ENCODE measurements at places on chromosomes 3 and 15.

DNA sequence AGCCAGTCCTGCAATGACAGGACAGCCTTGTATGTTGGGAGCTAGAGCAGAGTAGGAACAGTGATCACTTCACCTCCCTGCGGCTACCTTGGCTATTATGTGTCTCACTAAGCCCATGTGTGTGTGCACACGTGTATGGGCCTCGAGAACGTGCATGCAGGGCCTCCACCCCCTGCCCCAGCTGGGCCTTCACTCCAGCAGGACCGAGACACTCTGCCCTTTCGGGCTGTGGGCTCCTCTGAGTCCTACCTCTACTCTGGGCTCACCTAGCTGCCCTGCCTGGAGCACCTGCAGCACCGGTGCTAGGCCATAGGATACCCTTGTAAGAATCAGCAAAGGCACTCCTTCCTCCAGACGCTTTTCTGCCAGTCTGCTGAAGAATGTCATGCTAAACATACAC is 77.5 kb downstream of the LINGO1 start:
- DNase-seq: no peak

DNA sequence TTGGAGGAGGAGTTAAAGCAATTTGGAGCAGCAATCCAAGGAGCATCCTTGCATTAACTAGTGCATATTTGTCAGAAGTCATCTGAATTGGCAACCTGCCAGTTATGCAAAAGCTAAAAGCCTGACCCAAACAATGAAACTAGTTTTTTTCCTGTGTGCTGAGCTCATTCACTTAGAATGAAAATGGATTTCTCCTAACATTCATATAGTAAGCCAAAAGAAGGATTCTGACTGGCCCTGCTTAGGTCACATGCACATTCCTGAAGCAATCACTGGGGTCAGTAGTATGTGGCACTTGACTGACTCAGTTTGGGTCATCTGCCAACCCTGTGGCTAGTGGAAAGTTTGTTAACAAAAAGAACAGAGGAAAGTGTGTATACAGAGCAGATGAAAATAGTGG is 30.5 kb downstream of the OXSM start:
- DNase-seq: peak; percentile 98

- DNase-seq: peak; percentile 26
These were observed 342.8 kb downstream of the TUSC7 start for GRCh38 chr3:117052395-117052794.

DNA sequence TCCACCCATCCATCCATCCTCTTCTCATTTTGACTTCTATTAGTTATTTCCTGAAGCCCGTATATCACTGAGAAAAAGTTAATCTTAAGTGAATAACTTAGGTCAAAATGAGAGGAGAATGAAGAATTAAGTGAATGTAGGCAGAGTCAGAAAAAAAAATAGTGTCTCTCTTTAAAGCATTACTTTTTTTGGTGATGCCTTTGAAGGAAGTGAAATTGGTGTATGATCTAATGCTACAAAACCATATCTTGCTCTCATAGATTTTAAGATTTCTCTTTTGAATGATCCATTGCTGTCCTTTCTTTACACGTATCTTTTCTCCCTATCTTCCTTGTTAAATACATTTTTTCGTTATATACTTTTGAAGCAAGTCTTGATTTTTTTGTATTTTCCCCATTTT is 23.4 kb downstream of the FNDC3B start:
- DNase-seq: no peak

- peak; percentile 96 for DNase-seq
These were observed 645.8 kb upstream of the NR2F2 start for GRCh38 chr15:95684693-95685115.

DNA sequence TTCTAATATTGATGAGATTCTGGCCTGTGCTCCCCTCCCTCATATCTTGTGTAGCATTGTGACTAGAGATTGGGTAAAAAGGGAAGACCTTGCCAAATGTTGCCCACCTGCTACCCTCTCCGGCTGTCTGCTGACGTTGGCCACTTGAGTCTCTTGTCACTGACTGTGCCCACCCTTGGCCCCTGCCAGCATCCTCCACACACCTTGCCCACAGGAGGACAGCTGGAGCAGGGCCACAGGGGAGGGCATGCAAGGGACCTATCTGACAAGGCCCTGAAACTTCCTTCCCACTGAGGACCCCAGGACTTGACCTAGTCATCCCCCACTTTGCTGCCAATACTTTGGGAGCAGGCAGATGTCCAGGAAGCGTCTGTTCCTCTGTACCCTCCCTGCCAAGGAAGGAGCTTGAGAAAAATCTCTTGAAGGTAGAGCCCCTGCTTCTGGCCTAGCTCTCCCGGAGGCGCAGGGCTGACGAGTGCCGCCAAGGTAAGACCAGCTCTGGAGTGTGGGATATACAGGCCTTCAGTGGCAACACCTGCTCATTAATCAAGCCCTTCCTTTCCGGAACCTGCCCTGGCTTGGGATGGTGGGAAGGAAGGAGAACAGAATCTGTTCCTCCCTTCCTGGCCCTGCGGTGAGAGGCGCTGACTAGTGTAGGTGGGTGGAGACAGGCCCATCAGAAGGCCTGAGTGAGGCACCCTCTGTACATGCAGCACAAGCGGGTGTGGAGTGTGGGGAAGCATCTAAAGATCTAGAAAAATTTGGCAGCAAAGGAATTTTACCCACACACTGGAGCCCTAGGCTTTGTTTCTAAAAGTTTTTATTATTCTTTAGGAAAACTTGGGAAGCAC is 4.9 kb upstream of the PAK6 start:
- no peak for DNase-seq

- no peak for DNase-seq
These were observed 59.9 kb downstream of the SUCNR1 start for GRCh38 chr3:151933234-151933853.

DNA sequence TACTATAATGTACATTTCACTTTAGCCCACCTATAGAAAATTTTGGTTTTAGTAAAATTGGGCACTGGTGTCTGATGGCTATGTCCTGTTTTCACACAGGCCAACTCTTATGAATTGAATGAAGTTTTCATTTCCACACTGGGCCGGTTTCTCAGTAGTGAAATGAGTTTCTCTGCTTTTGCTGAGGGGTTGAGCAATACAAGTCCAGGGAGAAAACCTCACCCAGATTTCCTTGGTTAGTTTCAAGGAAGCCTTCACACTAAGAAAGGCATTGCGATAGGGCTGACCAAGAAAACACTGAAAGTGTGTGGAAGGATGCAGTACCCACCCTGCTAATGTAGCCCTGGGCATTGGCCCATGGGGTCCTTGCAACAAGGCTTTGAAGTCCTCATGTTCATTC is 331.5 kb upstream of the CFAP20DC start:
- DNase-seq: no peak

DNA sequence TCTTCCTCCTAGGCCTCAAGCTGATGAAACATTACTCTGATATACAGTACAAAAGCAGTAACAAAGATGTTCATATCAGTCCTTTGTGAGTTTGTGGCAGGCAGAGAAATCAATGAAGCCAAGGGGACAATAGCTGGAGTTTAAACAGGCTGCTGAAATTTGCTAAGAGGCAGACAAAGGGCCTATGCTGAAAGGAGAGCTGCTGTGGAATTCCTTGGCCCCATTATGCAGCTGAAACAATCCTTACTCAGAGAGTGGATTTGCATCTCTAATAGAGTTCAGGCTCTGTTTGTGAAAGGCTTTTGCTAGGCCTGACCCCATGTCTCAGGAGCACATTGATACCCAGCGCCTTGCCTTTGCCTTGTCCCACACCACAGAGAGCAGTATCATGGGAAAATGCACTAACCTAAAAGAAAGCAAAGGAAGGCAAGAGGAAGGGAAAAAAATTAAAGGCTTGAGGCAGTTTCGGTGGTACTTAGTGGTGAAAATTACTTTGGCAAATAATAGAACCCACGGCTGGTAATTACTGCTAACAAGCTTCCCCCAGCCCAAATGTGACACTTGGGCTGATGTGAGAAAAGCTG is 195.0 kb upstream of the EPHA3 start:
- no peak for DNase-seq

GRCh38 chr3:73709712-73710111 is 85.0 kb upstream of the PDZRN3 start:
- no peak for DNase-seq

GRCh38 chr3:129855170-129855831 is 38.2 kb downstream of the TMCC1 start:
- DNase-seq: peak; percentile 42

- no peak for DNase-seq
These were observed 27.3 kb downstream of the ARL8B start for GRCh38 chr3:5149306-5149880.

DNA sequence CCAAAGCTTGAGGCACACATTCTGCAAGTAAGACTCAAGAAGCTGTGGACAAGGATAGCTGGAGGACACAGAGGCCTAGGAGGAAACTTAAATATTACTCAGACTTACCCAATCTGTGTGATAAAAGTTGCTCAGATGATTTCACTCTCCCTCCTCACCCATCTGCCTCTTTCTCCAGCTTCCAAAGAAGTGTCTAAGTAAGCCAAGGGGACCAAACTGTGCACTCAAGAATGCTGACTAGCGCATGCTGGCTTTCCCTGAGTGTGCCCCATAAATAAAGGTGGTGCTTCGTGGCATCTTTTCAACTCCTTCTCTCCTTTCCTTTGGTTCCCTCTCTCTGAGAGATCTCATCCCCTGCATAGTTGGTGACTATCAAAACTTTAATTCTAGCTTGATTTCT is 211.0 kb upstream of the LMCD1 start:
- no peak for DNase-seq

DNA sequence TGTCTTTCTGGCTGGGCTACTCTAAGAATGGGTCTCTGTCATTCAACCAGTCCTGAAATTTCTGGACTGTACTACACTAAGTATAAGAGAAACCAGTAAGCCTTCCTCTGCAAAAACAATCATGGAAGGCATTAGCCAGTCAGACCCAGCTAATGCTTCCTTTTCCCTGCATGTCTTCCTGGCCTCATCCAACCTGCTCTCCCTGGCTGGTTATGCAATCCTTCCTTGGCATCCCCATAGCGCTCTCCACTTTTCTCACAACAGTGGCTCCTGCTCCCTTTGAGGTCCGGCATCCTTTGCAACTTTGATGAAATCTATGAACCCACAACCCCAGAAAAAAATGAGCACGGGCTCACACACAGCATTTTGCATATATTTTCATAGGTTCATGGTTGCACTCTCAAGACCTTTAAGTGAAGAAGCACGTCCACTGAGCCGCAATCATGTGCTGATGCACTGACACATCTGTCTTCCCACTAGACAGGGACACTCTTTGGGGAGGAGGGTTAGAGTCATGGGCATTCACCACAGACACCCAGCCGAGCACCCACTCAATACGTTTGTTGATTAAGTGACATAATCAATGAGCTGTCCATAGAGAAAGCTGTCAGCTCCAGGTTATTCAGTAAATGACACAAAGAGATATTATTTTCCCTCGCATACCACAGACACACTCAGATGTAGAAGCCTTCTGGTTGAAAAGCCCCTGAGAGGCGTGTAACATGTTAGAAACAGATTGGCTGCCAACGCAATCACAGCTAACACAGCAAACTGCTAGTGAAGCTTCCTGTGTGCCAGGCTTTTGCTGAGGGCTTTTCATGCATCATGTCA is 66.7 kb downstream of the PLD1 start:
- DNase-seq: no peak

- DNase-seq: no peak
These were observed 63.0 kb upstream of the LMCD1 start for GRCh38 chr3:8438507-8439079.

DNA sequence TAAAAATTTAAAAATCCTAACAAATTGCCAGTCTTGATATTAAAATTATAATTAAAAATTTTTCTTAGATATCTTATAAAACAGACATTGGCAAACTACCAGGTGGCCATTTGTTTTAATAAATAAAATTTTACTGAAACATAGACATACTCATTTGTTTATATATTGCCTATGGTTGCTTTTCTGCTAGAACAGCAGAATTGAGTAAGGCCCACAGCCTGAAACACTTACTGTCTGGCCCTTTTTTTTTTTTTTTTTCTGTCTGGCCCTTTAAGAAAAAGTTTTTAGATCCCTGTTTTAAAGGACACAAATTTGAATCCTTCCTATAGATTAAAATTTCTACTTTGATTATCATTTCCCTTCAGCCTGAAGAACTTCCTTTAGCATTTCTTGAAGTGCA is 60.5 kb upstream of the CTDSPL2 start:
- DNase-seq: no peak

- DNase-seq: no peak
These were observed 65.6 kb upstream of the PRR23C start for GRCh38 chr3:139110072-139110830.

DNA sequence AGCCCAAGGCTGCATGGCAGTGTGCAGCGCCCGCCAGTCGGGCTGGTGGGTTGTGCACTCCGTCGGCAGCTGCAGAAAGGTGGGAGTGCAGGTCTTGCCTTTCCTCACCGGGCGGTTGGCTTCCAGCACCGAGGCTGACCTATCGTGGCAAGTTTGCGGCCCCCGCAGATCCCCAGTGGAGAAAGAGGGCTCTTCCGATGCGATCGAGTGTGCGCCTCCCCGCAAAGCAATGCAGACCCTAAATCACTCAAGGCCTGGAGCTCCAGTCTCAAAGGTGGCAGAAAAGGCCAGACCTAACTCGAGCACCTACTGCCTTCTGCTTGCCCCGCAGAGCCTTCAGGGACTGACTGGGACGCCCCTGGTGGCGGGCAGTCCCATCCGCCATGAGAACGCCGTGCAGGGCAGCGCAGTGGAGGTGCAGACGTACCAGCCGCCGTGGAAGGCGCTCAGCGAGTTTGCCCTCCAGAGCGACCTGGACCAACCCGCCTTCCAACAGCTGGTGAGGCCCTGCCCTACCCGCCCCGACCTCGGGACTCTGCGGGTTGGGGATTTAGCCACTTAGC is 4.3 kb downstream of the ISL2 start:
- no peak for DNase-seq

- no peak for DNase-seq
These were observed 41.7 kb downstream of the FBXL22 start for GRCh38 chr15:63638839-63639238.

DNA sequence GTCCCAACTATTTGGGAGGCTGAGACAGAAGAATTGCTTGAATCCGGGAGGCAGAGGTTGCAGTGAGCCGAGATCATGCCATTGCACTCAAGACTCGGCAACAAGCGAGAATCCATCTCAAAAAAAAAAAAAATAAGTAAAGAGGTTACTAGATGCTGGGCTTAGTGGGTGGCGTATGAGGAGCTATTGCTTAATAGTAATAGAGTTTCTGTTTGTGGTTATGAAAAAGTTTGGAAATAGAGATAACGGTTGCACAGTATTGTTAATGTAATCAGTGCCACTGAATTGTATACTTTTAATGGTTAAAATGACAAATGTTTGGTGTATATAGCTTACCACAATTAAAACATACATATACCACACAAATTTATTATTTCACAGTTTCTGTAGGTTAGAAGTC is 14.7 kb upstream of the HHATL start:
- no peak for DNase-seq

GRCh38 chr15:41024885-41025284 is 71.6 kb downstream of the CHAC1 start:
- no peak for DNase-seq

GRCh38 chr3:30167541-30168011 is 438.8 kb upstream of the TGFBR2 start:
- no peak for DNase-seq

- no peak for DNase-seq
These were observed 53.3 kb upstream of the CHMP2B start for GRCh38 chr3:87173776-87174175.

DNA sequence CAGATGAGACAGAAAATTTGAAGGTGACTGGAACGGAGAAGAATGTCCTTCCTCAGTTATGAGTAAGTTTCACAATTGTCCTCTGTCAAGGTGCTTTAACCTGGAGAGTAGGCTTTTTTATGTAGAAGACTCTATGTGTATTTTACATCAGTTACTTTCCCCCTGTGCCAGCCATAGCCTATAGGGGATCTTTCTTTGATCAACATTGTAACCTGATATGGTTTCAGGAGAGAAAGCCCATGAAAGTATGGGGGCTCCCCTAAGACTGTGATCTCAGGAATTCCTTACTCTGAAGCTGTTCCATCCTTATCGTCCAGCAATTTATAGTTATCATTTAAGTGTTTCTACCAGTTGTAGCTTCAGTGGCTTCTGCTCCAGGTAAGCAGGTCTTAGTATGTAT is 1076.3 kb upstream of the EPHA6 start:
- DNase-seq: no peak

Data from choroid plexus epithelial cell (primary cell).